ENCODE measurements at places on chromosomes 2 and 18. TPM values are rescaled to one million over a fixed set of nuclear protein-coding genes. Genes with fewer than 3 reads are reported as not detected.

The AQP12A gene
- total RNA-seq: 138 TPM

- no peak for DNase-seq
- H3K4me3 ChIP-seq: no peak overlapping the region
- no peaks in the 10 kb centered on the region for H3K4me1 ChIP-seq
- no peak overlapping the region for H3K27ac ChIP-seq
- H3K27me3 ChIP-seq: no peaks in the 10 kb centered on the region
Observed at GRCh38 chr18:79193826-79194225, 124.6 kb downstream of the ATP9B start.

GRCh38 chr2:215898363-215898762 lies 115.0 kb downstream of the MREG start:
- H3K27ac ChIP-seq: no peak overlapping the region
- H3K36me3 ChIP-seq: no peaks in the 10 kb centered on the region
- DNase-seq: no peak
- H3K27me3 ChIP-seq: no peaks in the 10 kb centered on the region
- H3K4me3 ChIP-seq: no peak overlapping the region

The SPR gene
- 33.7 TPM for total RNA-seq

GRCh38 chr2:65791404-65791975 lies 359.1 kb upstream of the SPRED2 start:
- no peak overlapping the region for H3K4me3 ChIP-seq
- H3K4me1 ChIP-seq: no peaks in the 10 kb centered on the region
- DNase-seq: no peak
- H3K27me3 ChIP-seq: no peaks in the 10 kb centered on the region

The CRYGD gene
- not detected for total RNA-seq

GRCh38 chr2:121179467-121179866 lies 105.5 kb downstream of the TFCP2L1 start:
- no peaks in the 10 kb centered on the region for H3K4me1 ChIP-seq
- no peak for DNase-seq
- H3K27me3 ChIP-seq: no peaks in the 10 kb centered on the region

- no peaks in the 10 kb centered on the region for H3K27me3 ChIP-seq
- no peaks in the 10 kb centered on the region for H3K36me3 ChIP-seq
- no peak overlapping the region for H3K27ac ChIP-seq
- no peak for DNase-seq
- peak overlapping the region; percentile 88 for H3K4me3 ChIP-seq
- H3K4me1 ChIP-seq: no peaks in the 10 kb centered on the region
Observed at GRCh38 chr2:95206096-95206495, 1.2 kb upstream of the ZNF892 start.

GRCh38 chr2:236485519-236485918 lies 84.1 kb upstream of the ACKR3 start:
- no peak overlapping the region for H3K4me3 ChIP-seq
- no peaks in the 10 kb centered on the region for H3K4me1 ChIP-seq
- no peak for DNase-seq
- H3K36me3 ChIP-seq: no peaks in the 10 kb centered on the region
- H3K27ac ChIP-seq: no peak overlapping the region

GRCh38 chr2:74079522-74080341 lies 68.0 kb downstream of the BOLA3 start:
- H3K27ac ChIP-seq: no peak overlapping the region
- H3K4me3 ChIP-seq: no peak overlapping the region
- no peak for DNase-seq
- H3K4me1 ChIP-seq: no peaks in the 10 kb centered on the region
- no peaks in the 10 kb centered on the region for H3K27me3 ChIP-seq
- peaks cover 7% of the 10 kb centered on the region for H3K36me3 ChIP-seq
